AG04449 (cell line): ENCODE measurements at places on chromosomes 1 and 21.

DNA sequence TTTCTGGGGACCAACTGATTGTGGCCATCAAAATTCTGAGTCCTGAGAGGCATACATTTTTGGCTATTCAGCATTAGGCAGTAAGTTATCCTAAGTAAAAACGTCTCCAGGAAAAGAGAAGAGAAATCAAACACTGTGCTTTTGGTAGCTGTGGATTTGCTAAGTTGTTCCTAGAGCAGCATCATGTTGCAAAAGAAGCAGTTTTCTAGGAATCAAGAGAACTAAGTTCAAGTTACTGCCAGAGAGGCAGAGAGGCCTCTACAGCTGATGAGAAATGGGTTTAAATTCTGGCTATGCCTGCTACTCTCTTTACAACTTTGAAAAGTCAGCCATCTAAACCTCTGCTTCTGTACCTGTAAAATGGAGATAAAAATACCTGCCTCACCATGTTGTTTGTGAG lies 22.8 kb downstream of the RD3 start:
- no peak for DNase-seq

DNA sequence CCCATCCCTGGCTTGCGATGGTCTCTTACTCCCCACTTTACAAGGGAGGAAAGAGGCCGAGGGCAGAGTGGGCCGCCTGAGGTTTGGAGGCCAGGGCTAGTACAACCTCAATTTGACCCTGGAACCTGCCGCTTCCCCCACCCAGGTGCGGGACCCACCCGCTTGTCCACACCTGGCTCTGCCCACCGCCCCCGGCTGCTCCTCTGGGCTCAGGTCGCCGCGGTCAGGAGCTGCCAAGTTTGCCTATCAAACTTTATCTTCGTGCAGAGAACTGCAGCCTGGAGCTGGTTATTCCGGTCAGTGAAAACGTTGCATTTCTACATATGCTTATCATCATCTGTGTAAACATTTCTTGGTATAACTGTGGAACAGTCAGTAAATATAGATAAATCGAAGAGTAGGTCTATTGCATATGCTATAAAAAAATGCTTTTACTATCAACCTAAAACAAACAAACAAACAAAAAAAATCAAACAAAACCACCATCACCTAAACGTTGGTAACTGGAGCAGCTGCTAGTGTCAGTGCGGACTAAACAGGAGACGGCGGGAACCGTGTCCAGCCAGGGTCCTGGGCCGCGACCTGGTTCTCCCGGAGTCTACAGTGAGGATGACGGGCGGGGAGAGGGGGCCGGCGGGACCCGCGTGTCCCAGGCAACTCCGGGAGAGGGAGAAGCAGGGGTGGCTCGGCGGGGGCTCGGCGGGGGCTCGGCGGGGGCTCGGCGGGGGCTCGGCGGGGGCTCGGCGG lies 906 bp upstream of the ADARB1 start:
- DNase-seq = no peak

GRCh38 chr1:9251501-9251900 lies 16.9 kb downstream of the H6PD start:
- no peak for DNase-seq

GRCh38 chr21:32348604-32349332 lies 44.0 kb downstream of the URB1 start:
- DNase-seq = no peak

GRCh38 chr1:17538010-17538409 lies 1.5 kb upstream of the ARHGEF10L start:
- DNase-seq = no peak

DNA sequence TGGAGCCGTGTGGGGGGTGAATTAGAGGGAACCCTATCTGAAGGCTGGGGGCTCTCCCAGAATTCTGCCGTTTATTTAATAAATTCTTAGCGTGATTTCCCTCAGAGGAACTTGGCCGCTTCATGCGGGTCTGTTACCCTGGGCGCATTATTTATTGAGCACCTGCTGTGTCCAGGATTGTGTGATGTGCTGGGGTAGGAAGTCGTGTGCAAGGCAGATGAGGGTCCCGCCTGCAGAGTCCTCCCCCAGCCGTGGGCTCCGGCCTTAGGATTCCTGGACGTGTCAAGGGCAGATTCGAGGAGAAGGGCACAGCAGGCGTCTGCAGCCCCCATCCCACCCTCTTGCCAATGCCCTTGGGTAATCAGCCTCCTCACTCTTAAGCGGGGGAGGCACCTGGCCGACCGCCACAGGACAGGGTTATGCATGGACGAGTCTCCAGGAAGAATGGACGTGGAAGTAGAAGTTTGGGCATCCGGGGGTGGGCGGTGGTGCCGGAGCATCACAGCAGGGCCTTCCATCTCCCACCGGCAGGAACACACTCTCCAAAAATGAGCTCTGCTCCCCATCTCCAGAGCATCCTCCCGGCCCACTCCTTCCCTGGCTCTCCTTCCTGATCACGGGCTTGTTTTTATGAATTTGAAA lies 233.3 kb upstream of the C1orf174 start:
- no peak for DNase-seq

DNA sequence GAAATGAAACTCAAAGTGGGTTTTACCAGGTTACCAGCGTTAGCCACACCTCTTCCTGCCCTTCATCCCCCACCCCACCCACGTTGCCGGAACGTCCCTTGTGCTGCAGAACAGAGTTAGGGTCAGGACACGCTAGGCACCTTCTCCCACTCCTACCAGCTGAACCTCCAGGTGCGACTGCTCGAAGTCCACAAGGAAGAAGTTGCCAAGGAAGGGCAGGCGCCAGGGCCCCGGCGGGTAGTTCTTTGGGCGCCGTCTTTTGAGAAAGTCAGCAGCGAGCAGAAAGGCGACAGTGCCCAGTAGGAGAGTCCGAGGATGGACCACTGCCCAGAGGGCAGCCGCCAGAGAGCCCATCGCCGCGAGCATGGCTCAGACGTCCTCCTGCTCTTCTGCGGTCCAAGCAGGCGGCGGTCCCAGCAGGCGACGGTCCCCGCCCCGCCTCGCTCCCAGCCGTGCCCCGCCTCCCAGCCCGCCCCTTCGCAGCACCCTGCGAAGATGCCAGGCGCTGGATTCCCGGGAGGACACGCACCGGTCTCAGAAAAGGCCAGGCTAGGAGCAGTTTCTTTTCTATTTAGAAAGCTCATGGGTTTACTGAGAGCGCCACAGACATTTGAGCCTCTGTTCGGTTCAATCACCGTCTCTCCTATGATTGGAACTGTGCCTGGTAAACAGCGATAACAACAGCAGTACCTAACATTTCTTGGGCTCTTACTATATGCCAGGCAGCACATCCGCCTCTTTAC lies at the start of gene CYP2J2:
CYP2J2 (minus strand) TSS at position 393 of the 743 bp plus-strand sequence; CDS start at position 366, 27 bp downstream.
- DNase-seq = no peak

DNA sequence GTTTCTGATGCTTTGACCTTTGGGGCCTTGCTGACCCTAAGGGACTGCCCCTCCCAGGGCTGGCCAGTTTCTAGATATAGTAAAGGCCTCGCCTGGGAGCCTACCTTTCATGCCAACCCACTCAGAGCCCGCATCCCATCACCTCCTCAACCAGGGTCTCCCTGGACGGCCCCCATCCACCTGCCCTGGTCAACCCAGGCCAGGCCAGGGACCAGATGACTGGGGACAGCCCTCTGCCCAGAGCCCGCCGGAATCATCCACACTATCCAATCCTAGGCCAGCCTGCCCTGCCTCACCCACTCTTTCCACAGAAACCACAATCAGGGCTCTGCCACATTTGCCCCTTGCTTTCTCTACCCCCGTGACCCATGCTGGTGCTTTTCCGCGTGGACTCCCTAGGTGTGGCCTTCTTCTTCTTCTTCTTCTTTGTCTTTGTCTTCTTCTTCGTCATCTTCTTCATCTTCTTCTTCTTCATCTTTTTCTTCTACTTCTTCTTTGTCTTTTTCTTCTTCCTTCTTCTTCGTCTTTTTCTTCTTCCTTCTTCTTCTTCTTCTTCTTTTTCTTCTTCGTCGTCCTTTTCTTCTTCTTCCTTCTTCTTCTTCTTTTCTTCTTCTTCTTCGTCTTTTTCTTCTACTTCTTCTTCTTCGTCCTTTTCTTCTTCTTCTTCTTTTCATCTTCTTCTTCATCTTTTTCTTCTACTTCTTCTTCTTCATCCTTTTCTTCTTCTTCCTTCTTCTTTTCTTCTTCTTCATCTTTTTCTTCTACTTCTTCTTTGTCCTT lies 11.5 kb upstream of the H6PD start:
- no peak for DNase-seq
